Stimulated activated naive CD8-positive, alpha-beta T cell treated with anti-CD3 and anti-CD28 coated beads, Interleukin-15, amount 100 ng/mL, for 72 hours (primary cell): ENCODE measurements at places on chromosomes 12 and 14.
A peak's percentile ranks its signal among the peaks of the same experiment; 100 is the strongest.

DNA sequence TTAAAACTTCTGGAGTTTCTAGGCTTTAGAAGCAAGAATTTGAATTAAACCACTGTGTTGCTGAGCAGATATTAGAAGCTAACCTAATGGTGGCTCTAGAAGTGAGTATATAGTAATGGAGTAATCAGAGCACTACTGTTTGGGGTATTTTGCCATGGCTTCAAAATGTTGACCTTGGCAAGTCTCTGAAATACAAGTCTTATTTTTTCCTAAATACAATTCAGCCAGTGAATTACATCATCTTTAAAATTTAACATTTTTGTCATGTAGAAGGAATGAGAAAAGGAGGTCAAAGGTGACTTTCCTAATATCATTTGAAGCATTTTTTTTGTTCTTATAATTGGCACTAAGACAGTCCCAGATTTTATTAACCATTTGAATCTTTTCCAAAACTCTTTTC, 25.2 kb downstream of the PMCH start:
- DNase-seq, result no peak

- peak; percentile 28 for DNase-seq
These were observed 669 bp downstream of the RFX4 start for GRCh38 chr12:106583242-106584103.

DNA sequence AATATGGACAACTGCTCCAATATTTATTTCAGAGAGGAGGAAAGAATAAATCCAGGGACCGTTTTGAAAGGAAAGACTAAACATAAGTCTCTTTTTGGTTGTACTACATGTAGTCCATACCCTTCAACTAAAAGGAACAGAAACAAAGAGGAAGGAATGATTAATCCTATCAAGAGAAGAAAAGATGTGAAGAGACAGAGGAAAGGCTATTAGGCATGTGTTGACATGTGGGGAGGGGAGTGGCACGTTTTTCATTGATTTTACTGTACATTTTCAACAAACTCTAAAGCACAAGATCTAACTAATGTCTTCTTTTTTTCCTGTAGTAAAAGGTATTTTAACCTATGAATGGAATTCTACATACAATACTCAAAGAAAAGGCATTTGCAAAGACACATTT, 85.6 kb downstream of the NAV3 start:
- no peak for DNase-seq

DNA sequence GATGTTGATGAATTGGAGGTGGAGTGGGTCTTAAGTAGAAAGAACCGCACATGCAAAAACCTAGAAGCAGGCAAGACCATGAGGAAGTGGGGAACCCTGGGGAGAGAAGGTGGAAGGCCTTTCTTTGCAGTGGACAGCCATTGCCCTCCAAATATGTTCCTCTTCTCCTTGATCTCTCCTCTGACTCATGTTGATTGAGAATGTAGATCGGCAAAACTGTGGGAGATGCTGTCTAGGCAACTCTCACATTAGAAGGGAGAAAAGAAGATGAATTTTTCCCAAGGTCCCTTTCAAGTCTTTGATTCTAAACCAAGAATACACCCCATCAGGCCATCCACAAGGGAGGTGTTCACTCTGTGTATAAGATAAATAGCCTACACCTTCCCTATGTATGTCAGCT, 257.5 kb downstream of the MSRB3 start:
- DNase-seq, result no peak

DNA sequence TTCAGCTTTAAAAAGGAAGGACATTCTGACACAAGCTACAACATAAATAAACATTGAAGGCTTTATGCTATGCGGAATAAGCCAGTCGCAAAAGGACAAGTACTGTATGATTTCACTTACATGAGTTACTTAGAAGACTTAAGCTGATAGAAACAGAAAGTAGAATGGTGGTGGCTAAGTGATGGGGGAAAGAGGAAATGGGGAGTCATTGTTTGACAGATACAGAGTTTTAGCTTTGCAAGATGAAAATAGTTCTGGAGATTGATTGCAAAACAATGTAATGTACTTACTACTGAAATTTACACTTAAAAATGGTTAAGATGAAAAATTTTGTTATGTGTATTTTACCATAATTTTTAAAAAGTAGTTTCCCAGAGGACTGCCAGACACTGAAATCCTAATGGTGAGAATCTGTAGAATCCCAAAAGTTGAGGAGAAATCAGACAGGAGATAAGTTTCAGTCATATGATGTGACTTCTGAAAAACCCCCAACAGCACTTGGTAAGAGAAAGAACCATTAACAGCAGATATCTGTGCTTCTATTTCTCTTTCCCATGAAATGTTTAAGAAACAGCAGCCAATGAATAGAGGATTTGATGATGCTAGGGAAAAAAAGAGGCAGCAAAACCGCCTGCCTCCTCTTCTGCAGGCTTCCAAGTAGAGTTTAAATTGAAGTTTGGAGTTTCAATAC, 16.6 kb upstream of the CLEC2A start:
- no peak for DNase-seq

DNA sequence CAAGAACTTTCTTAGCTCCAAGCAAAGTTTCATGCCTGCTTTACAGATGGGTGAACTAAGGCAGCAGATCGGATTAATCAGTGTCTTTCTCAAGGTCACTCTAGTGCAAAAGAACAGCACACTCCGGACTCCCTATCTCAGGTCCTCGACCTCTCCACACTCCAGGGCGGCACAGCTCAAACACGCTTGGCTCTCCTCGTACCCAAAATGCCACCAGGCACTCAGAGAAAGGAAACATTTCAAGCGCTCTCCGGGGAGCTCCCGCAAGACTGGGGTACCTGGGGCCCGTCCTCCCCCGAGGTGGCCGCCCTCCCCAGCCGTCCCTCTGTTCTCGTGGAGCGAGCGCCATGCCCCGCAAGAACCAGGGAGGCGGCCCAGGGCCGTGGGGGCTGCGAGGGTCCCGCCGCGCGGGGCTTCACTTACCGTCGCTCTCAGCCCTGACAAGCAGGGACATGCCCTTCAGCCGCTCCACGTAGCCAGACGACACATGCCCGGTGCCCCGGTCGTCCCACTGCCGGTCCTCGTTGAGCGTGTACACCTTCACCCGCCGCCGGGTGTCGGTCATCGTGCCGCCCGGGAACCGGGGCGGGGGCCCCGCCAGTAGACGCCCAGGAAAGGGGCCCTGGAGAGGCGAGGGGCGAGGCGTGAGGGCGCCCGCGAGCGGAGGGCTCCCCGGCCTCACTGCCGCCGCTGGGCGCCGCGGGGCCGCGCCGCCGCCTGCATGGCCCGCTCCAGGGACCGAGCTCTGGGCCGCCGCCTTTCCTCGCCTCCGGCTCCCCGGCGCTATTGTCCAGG, 830 bp downstream of the PPP4R3A start:
- peak; percentile 63 for DNase-seq

DNA sequence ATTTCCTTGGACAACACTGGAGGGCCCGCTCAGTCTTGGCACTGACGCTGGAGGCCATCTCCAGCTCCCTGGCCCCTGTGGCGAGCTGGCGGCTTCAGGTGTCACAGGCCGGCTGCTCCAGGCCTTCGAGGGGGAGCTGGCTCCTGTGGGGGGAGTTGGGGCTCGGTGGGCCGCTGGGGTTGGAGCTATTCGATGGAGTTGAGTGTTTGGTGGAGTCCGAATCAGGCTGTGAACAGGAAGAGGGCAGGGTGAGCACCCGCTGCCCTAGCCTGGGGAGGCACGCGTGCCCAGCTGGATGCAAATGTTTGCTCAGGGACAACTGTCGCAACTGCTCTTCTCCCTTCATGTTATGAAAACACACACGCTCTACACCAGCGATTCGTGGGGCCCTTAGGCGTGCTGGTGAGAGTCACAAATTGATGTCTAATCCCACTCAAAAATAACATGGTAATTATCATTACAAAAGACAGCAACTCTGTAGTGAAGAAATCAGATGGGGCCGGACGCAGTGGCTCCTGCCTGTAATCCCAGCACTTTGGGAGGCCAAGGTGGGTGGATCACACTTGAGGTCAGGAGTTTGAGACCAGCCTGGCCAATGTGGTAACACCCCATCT, 11.3 kb downstream of the AMN start:
- DNase-seq, result no peak
